ENCODE measurements at places on chromosomes 16 and 17.

DNA sequence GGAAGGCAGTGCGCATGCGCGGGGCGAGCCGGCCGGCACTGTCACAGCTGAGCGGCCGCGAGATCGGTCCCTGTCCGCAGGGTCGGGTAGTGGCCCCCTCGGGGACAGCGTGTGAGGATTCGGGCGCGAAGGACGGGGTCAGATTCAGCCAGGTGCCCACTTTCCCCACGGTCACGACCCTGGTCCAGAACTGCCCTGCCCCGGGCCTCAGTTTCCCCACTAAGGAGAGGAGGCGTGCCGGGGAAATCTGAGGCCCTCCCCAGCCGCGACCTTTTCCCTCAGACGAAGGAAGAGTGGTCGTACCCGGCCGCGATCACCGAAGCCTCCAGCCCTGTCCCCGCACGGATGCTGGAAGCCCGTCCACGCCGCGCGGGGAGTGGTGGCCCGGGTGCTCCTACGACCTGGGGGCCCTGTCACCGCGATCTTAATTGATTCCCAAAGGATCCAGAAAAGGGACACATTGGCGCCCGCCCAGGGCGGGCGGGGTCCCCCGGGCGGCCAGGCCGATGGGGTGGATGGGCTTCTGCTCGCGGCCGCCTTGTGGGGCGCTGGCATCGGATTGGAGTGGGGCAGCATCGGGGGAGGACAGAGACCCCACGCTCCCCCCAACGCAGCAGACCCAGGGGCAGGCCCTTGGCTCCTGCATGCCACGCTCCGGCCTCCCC lies 57.7 kb downstream of the SRL start:
- no peak for DNase-seq

- no peak for DNase-seq
Observed at GRCh38 chr16:57620335-57621231, 7.8 kb upstream of the ADGRG1 start.

- no peak for DNase-seq
Observed at GRCh38 chr16:48165961-48166578, 10.3 kb upstream of the ABCC12 start.

- no peak for DNase-seq
Observed at GRCh38 chr16:82639666-82640336, 13.0 kb downstream of the CDH13 start.

- DNase-seq: no peak
Observed at GRCh38 chr17:68577497-68577821, 23.7 kb downstream of the FAM20A start.

Data from renal cortex interstitium (tissue), 15 donors.